ENCODE measurements at places on chromosomes 1 and 21. TPM values are rescaled to one million over a fixed set of nuclear protein-coding genes. Genes with fewer than 3 reads are reported as not detected.

TMEM234 gene
- 24.5 TPM for total RNA-seq

GART gene
- total RNA-seq, result 118 TPM

UBIAD1 gene
- total RNA-seq, result 14.4 TPM

BRINP2 gene
- 4.6 TPM for total RNA-seq

RGS13 gene
- total RNA-seq, result 12.0 TPM

PLK3 gene
- 51.7 TPM for total RNA-seq

AMY1B gene
- not detected for total RNA-seq

All from motor neuron (in vitro differentiated cells).